ENCODE measurements at places on chromosomes 2 and 18.
A peak's percentile ranks its signal among the peaks of the same experiment; 100 is the strongest.

DNA sequence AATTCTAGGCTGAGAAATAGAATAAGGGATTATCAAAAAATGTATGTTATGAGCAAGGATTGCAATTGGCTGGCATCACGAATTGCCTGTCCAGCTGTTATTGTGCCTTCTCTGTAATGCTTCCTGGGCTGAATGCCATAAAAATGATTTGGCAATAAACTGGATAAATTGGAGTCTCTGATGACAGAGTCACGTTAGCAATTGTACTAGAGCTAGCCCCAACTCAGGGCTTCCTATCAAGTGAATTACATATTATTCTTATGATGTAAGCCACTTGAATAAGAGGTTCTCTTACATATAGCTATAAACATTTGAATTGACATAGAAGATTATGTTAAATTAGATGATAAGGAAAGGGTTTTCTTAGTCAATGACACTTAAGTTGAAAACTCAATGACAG lies 607.5 kb upstream of the REG3G start:
- DNase-seq = no peak

GRCh38 chr2:150589681-150590080 lies 102.2 kb upstream of the RND3 start:
- DNase-seq = no peak

GRCh38 chr2:132448331-132448730 lies 31.7 kb downstream of the GPR39 start:
- no peak for DNase-seq

GRCh38 chr2:219638217-219638947 lies 11.0 kb downstream of the SLC4A3 start:
- DNase-seq = no peak

DNA sequence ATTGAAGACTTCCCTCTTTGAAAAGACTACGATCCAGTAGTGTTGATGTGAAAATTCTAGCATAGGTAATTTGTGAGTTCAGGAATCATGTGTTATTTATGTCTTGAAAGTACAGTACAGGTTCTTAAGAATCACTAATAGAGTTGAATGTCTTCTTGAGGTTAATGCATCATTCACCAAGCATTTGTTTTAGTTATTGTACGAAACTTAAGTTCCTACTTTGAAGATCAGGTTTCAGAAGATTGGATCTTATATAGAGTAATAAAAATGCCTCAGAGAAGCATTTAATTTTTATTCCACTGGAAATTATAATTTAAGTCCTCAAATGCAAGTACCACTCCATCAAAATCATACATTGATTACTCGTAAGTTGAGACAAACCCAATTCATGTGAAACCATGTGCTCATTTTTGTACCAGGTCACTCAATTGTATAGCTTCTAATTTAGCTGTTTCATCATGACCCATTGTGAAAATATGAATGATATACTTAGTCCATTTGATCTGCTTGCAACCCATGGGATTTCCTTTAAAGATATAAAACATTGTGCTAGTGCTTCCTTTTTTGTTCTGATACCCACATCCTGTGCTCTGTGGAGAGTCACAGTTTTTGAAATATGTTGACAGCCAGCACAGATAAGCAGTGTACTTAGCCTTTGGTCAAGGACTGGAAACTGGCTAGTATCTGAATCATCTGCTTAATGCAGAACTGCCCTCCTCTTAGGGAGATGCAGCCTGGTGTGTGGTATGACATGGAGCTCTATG lies 22.5 kb upstream of the RAB27B start:
- no peak for DNase-seq

GRCh38 chr2:235201756-235202155 lies 249.9 kb downstream of the SH3BP4 start:
- no peak for DNase-seq

- no peak for DNase-seq
These were observed 14.0 kb upstream of the ZNF396 start for GRCh38 chr18:35390951-35391700.

DNA sequence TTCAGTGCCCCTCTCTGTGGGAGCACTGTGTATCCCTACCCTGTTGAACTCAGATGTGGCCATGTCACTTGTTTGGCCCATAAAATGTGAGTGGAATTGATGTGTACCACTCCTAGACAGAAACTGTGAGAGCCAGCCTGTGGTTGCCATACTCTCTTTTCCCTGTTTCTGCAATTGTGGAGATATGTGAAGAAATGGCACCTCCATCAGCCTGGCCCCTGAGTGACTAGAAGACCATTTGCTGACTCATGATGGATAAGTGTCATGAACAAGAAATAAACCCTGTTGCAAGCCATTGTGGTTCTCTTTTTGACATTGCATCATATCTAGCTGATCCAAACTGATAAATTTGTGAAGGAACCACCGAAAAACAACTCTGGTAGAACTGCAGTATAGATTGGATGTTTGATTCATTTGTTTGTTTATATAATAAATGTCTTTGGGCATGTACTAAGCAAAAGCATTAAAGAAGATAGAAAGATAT lies 214.5 kb upstream of the FBXO11 start:
- DNase-seq = no peak

- no peak for DNase-seq
These were observed 131.5 kb upstream of the CTDP1 start for GRCh38 chr18:79548077-79548450.

DNA sequence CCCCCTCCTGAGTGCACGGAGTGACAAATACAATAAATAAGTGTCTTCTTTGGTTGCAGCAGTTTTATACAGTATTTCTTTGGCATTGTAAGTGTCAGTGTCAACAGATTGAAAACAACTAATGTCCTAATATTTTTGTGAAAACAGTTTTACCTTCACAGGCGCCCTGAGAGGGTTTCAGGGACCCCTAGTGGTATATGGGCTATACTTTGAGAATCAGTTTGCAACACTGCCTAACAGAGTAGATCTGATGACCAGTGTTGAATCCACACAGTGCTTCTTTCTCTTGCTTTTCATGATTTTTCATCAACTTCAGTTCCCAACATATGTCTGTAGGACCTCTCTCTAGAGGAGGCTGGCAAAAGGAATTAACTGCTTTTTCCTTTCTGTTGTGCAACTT lies 162.2 kb downstream of the PRPF40A start:
- no peak for DNase-seq

GRCh38 chr2:27175330-27175729 lies 26.5 kb downstream of the TCF23 start:
- DNase-seq = no peak

DNA sequence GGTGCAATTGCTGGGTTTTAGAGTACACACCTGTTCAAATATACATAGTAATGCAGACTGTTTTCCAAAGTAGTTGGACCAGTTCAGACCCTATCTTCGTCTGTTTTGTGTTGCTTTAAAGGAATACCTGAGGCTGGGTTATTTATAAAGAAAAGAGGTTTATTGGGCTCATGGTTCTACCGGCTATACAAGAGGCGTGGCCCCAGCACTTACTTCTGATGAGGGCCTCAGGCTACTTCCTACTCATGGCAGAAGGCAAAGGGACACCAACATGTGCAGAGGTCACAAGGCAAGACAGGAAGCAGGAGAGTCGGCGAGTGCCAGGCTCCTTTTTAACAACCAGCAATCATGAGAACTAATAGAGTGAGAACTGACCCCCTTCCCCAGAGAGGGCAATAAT lies 21.9 kb upstream of the EMILIN2 start:
- DNase-seq = no peak

DNA sequence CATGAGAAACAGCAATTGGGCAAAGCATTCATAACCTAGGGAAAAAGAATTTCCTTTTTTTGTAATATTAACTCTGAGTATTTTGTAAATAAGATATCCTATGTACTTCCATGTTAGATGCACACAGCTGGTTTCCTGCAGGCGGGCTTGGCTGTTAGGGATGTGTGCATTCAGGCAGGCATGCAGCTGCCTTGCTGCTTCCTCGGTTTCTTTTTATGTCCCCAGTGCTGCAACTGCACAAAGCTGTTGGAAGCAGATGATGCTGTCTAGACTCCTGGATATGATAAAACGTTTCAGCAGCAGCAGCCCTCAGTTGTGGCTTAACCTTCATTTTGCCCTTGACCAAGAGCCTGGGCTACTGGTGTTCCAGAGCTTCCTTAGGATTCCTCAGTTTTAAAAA lies 89.4 kb upstream of the EML6 start:
- peak; percentile 51 for DNase-seq

DNA sequence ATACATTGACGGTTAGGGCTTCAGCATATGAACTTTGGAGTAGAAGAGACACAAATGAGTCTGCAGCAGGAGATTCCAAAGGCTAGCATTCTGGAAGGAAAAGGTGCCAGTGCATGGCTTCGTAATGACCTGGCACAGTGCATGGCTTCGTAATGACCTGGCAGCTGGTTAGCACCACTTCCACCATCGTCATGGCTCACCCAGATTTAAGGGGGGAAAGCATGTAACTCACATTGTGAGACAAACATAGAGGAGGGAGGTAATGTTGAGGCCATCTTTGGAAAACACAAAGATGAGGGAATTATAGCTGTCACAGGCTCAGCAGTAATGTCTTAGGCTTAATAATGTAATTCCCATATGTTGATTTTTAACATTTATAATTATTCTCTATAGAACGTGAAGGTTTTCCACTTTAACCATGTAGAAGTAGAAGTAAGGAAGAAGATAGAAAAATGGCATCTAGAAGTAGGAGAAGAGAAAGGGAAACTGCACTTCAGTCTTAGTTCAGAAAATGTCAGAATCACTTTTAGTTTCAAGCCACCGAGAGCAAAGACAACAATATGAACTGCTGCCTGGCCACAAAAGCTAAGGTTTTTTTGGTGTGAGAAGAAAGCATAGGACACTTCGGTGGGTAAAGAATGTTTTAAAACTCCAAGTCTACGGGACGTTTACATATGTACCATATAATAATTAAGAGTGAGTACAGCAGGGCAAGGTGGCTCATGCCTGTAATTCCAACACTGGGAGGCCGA lies 6.8 kb upstream of the STK25 start:
- DNase-seq = no peak

DNA sequence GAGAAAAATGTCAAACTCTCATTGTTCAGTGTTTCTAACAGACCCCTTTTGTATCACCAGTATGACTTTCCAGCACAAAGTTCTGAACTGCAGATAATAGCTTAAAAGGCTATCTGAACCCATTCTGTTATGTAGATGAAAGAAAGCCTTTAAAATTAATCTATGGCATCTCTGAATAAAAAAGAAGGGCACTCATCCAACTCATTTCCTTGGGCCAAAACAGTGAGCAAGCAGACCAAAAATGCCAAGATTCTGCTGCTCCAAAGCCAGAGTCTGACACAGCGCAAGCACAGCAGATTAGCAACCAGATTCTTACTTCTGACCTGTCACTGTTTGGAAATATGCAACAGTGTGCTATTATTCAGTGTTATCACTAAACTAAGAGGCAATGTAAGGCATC lies 22.6 kb upstream of the ITGA6 start:
- no peak for DNase-seq

DNA sequence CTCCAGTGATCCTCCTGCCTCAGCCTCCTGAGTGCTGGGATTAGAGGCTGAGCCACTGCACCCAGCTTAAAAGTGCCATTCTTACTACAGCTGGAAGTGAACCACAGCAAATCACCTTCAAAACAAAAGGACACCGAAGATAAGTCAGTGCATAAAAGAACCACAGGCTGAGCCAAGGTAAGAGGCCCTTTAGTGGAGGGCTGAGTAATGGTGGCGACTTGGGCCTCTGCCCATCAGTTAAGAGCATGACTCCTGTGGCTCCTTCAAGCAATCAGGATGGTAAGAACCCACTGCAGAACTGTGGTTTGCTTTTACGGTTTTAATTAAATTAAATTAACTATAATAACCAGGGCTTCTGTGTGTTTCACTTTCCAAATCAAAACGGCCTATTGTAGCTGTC lies 75.1 kb downstream of the CTAGE1 start:
- DNase-seq = no peak

DNA sequence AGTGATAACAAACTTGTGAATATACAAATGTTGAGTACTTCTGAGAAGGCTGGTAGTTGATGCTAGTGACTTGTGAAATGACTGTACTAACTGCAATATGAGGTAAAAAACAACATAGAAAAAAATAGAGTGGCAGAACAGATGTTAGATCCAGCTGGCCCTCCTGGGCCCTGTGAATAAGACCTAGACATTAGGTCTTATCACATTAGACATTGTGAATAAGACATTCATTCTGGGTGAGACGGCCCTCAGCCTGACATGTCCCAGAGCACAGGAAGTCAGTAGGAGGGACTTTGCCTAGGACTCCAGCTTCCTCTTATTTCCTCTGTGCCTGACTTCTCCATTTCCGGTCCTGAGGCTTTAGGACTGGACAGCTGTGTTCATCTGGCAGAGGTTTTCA lies 22.9 kb downstream of the DOK1 start:
- no peak for DNase-seq

DNA sequence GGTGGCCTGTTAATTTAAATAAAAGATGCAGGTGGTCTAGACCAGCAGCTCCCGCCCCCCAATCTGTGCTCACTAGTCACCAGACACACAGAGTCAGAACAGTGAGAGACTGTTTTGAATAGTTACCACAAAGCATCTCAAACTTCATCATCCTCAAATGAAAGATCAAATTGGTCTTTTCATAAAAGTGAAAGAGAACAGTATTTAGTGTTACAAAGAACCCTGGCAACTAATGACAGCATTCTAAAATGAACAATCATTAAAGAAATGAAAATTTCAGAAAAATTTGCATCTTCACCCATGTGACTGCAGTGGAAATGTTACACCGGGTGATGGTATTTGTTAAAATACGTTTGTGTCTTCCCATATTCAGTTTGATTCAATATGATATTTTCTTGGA lies 65.5 kb upstream of the PMAIP1 start:
- DNase-seq = no peak

DNA sequence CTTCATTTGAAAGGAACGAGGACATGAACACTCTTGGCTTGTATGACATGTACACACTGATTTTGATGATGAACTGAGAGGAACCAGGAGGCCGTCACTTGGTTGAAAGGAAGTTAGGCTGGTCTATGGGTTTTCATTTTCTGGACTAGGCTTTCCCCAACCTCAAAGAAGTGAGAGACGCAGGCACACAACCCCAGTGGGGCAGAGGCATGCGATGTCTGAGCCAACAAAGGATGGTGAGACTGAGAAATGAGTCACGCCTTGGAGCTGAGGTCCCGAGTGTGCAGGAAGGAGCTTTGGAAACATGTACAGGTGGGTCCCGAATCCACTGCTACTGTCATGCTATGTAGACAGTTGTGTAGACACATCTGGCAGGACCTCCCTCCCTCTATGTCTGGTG lies 24.1 kb downstream of the SIGLEC15 start:
- no peak for DNase-seq

- peak; percentile 71 for DNase-seq
These were observed 27.3 kb downstream of the ZAP70 start for GRCh38 chr2:97740590-97741182.

Measured in NCI-H510A treated with DMSO at 0.1 percent for 48 hours (cell line).